Aorta (tissue), 5 donors: ENCODE measurements at places on chromosomes 13 and 19. TPM values are rescaled to one million over a fixed set of nuclear protein-coding genes. Genes with fewer than 3 reads are reported as not detected.

Gene ZNF823
- 8.7 TPM for total RNA-seq

DNA sequence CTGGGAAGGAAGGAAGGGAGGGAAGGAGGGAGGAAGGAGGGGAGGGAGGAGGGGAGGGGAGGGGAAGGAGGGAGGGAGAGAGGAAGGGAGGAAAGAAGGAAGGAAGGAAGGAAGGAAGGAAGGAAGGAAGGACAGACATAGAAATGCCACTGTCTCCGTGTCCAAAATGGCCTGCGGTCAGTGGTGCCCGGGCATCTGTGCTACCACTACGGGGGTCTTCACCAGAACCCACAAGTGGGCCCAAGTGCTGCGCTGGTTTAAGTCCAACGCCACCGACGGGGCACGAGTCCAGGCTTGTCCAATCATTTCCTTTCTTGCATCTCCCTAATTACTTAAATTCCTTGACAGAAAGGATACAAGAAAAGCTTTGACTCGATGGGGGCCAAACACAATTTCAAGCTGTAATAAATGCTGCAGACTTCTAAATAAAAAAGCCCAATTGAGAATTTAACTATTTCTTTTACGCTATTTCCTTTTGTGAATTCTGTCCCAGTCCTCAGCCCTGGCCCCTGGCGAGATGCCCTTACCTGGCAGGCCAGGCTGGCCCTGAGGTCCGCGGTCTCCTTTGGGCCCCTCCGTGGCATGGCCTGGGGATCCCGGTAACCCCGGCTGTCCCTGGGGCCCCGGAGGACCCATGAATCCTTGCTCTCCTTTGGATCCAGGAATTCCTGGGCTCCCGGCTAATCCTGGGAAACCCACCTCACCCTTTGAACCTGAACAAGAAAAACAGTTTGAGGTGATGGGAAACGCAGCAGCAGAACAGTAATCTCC, 136.8 kb downstream of the COL4A1 start:
- no peak for DNase-seq
- peak overlapping the region; percentile 4 for H3K27ac ChIP-seq
- H3K4me3 ChIP-seq, result no peak overlapping the region
- H3K36me3 ChIP-seq, result peaks cover 24% of the 10 kb centered on the region
- H3K4me1 ChIP-seq, result no peaks in the 10 kb centered on the region
- no peaks in the 10 kb centered on the region for H3K27me3 ChIP-seq

DNA sequence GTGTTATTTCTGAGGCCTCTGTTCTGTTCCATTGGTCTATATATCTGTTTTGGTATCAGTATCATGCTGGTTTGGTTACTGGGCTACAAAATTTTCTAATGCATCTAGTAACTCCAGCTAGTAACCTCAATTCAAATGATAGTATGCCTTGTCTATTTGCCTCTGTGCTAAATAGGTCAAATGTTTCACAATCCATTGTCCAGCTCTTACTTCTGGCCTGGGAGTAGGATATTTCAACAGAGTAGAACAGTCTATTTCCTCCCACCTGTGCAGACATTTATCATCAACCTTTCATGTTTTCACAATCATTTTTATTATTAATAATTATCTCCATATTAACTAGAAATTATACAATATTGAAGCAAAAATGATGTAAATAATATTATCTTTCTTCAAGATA, 18.1 kb upstream of the NDFIP2 start:
- no peaks in the 10 kb centered on the region for H3K4me1 ChIP-seq
- H3K27ac ChIP-seq, result no peak overlapping the region
- no peak for DNase-seq
- no peaks in the 10 kb centered on the region for H3K36me3 ChIP-seq

DNA sequence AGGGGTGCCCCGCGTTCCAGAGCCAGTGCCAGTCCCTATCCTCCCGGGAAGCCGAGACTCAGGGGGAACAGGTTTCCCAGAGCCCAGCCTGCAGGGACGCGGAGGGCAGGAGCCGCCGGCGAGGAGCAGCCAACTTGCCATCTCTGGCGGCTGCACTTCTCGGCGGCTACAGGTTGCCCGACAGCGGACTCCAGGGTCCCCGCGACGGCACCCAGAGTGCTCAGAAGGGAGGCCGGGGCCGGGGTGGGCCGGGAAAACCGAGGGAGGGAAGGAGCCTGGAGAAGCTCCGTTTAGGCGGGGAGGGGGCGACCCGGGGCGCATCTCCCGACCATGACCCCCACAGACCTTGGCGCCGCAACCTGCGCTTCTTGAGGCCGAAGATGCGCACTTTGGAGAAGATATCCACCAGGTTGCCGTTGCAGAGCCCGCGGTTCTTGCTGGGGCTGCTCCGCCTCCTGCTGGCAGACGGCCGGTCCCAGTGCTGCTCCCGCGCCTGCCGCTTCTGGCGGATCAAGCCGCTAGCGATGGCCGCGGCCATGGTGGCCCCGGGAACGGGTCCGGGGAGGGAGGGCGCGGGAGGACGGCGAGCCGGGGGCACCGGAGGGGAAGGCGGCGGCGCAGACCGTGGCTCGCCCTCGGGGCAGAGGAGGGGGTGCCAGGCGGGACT, 463.8 kb downstream of the ITGBL1 start:
- peak; percentile 73 for DNase-seq
- no peak overlapping the region for H3K27ac ChIP-seq
- H3K36me3 ChIP-seq, result no peaks in the 10 kb centered on the region
- H3K27me3 ChIP-seq, result peaks cover 1% of the 10 kb centered on the region

- H3K27ac ChIP-seq, result no peak overlapping the region
- no peaks in the 10 kb centered on the region for H3K36me3 ChIP-seq
- H3K27me3 ChIP-seq, result no peaks in the 10 kb centered on the region
- no peak overlapping the region for H3K4me3 ChIP-seq
- peaks cover 2% of the 10 kb centered on the region for H3K4me1 ChIP-seq
Measured at GRCh38 chr13:76937281-76937820, 11.0 kb upstream of the ACOD1 start.
